ENCODE measurements at places on chromosomes 7 and 10.

DNA sequence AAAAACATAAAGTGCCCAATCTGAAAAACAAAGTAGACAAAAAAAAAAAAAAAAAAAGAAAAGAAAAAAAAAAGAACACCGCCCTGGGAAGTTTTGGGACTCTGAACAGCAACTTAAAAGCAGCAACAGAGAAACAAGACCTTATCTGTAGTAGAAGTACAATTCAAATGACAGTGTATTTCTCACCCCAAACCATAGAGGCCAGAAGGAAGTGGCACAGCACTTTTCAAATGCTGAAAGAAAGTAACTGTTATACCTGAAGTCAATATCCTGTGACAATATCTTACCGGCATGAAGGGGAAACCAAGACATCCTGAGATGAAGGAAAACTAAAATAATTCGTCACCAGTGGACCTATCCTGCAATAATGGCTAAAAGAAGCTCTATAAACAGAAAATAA, 112.1 kb downstream of the DNAJC1 start:
- DNase-seq = no peak

- no peak for DNase-seq
These were observed 519.2 kb upstream of the PCDH15 start for GRCh38 chr10:55320187-55320700.

DNA sequence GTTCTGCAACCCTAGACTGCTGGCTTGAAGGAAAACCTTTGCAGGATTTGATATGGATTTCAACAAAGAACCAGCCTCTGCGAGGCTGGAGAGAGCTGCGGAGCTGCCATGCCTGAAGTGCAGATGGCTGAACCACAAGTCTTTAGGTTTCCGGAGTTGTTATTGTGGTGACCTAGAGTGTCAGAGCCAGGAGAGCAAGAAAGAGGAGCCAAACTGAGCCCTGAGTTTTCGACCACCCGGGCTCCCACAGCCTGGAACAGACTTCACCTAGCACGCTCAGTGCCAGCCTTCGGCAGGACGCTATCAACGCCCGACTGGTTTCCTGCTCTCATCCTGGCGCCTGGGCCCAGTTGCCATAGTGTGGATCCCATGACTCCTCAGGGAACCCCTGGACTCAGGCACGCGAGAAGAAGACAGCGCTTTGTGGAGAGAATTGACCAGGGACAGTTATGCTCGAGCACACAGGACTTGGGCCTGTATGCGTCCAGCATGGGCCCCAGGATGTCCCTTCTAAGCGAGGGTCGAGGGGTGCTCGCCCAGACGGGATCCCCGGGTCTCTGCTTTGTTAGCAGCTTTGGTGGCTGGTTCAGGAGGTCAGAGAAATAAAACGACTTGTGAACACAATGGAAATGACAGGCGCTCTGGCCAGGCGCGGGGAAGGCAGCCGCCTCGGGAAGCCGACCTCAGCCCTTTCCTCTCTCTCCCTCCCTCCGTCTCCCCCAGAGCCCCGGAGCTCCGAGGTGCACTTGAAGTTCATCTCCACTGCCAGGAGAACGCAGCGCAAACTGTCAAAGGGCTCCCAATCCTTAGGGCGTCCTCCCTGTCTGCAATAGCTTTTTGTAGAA, 1.8 kb upstream of the GAD2 start:
- DNase-seq = no peak

DNA sequence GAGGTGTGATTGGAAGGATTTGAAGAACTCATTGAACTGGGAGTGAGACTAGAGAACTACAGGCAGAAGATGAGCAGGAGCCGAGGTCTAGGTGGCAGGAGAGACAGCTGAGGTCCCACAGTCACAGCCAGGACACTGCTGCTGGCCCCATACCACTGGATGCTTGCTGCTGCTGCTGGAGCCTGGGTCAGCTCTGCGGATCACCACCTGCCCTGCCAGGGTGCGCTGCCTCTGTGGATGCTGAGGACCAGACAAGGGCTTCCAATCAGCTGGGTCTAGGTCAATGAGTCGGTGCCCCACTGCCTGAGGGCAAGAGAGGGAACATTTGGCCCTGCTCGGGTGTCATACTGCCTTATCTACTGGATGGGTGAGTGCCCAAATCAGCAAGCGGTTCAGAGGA, 94.4 kb downstream of the FRMD4A start:
- no peak for DNase-seq

- no peak for DNase-seq
These were observed 23.0 kb upstream of the CEP41 start for GRCh38 chr7:130463553-130464434.

- no peak for DNase-seq
These were observed 5.7 kb downstream of the CYP17A1 start for GRCh38 chr10:102831322-102832071.

- DNase-seq = peak; percentile 17
These were observed 103.6 kb downstream of the ELMO1 start for GRCh38 chr7:37344886-37345579.

GRCh38 chr10:124066126-124066700, 27.2 kb downstream of the CHST15 start:
- no peak for DNase-seq

GRCh38 chr10:71818674-71819260, 32.3 kb downstream of the PSAP start:
- no peak for DNase-seq

DNA sequence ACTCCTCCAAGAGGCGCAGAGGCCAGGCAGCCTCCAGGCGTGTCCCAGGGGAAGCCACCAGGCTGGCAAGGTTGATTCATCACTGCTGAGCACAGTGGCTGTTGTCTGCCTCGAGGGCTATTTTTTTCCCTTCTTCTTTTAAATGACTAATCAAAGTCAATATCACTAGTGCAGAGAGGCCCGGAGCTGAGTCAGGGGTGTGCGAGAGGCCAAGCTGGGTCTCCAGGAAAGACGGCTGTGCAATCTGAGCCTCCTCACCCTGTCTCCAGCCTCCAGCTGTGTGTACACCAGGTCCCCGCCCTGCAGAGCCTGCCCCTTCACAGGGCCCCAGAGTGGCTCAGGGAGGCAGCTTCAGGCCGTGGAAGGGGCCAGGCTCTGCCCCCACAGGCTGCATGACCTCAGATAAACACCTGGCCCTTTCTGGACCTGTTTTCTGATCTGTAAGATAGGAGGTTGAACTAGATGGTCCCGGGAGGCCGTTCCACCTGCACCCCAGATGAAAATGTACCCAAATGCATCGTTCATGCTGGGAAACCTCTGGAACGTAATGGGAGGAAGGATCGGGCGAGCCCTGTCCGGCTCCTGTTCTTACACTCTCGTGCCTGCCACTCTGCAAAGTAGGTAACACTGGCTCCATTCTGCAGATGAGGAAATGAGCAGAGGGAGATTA, 3.7 kb downstream of the STX1A start:
- peak; percentile 85 for DNase-seq

DNA sequence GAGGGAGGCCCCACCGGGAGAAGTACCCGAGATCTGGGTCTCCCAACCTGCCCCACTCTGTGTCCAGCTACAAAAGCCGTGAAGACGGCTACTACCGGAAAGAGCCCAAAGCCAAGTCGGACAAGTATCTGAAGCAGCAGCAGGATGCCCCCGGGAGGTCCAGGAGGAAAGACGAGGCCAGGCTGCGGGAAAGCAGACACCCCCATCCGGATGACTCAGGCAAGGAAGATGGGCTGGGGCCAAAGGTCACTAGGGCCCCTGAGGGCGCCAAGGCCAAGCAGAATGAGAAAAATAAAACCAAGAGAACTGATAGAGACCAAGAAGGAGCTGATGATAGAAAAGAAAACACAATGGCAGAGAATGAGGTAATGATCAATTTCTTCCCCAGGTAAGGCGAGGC, 59.1 kb upstream of the PDCD4 start:
- no peak for DNase-seq

DNA sequence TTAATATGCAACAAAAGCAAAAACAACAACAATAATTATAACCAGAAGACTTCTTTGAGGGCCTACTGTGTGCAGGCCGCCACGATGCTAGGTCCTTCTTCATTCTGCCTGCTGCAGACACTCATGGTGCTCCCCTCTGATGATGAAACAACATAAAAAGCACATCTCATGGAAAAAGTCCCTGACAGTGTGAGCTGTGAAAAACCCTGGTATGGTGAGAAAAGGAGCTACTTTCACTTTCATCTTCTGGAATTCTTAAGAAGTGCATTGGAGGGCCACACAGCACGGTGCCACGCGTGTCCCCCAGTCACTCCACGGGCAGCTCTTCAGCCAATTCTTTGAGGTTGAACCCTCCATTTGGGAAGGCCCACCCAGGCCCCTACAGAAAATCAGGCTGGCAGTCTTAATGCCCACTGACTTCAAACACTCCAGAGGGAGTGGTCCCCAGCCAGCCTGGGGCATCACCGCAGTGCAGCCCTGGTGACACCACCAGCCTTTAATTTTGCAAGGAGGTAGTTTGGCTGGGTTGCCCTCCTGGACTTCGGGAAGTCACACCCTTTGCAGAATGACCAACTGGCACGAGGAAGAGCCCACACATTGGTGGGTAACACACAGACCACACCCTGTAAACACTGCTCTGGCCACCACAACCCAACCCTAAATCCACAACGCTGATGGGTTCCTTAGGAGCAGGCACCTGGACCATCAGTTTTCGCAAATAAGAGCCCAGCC, 7.7 kb downstream of the KCNMA1 start:
- no peak for DNase-seq

DNA sequence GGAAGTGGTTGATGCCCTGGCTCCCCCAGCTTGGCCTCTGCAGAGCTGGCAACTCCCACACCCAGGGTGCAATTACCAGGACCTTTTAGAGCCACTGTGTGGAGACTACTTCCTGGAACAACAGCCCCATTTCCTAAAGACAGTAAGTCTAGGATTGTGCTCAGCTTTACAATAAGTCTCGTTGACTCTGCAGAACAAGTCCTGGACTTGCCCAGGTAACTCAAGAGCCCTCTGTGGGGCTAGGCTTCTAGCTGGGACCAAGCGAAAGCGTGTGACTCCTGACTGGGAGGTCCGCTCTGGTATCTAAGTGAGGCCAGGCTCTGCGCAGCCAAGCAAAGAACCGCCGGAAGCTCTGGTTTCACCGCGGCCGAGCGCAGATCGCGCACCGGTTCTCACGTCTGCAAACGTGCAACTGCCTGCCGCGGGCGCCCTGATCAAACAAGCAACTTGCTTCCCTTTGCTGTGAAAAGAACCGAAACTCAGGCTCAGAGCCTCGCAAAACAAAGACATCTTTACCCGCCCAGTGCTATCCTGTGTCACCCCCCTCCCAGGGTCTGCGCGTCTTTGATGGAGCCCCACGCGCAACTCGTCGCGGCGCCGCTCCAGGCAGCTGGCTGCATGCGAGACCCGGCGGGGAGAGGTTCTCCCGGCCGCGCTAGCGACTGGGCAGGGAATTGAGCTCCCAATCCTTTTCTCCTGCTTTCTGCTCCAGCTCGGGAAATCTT, 4.4 kb upstream of the PDLIM1 start:
- peak; percentile 63 for DNase-seq

GRCh38 chr7:75892634-75893272, 13.9 kb downstream of the RHBDD2 start:
- DNase-seq = no peak

- no peak for DNase-seq
These were observed 50.6 kb downstream of the ADAMTS14 start for GRCh38 chr10:70722820-70723424.

All from activated T-cell treated with anti-CD3 and anti-CD28 coated beads, Interleukin-2, amount 50 U/mL, for 48 hours (primary cell).